ENCODE measurements at places on chromosomes 12 and 14. TPM values are rescaled to one million over a fixed set of nuclear protein-coding genes. Genes with fewer than 3 reads are reported as not detected.

TMEM253 gene
- polyA plus RNA-seq = 1.0 TPM

OR9K2 gene
- not detected for polyA plus RNA-seq

SIX1 gene
- polyA plus RNA-seq = 12.7 TPM

MYG1 gene
- 48.4 TPM for polyA plus RNA-seq

SMIM41 gene
- polyA plus RNA-seq = 0.49 TPM

DAO gene
- polyA plus RNA-seq = 0.87 TPM

POTEM gene
- polyA plus RNA-seq = not detected

ACYP1 gene
- polyA plus RNA-seq = 27.0 TPM

FIGNL2 gene
- 7.1 TPM for polyA plus RNA-seq

CLEC9A gene
- polyA plus RNA-seq = 0.25 TPM

PAH gene
- polyA plus RNA-seq = 84.2 TPM

OASL gene
- polyA plus RNA-seq = 0.08 TPM

LBHD2 gene
- polyA plus RNA-seq = not detected

KIF5A gene
- polyA plus RNA-seq = 0.59 TPM

LIN7A gene
- 18.3 TPM for polyA plus RNA-seq

CEBPE gene
- 0.11 TPM for polyA plus RNA-seq

HSPB8 gene
- polyA plus RNA-seq = 7.9 TPM

C14orf180 gene
- polyA plus RNA-seq = 0.14 TPM

SLC5A8 gene
- polyA plus RNA-seq = 36.6 TPM

CCDC196 gene
- not detected for polyA plus RNA-seq

P3H3 gene
- 37.5 TPM for polyA plus RNA-seq

OTX2 gene
- not detected for polyA plus RNA-seq

CATSPERB gene
- polyA plus RNA-seq = 0.16 TPM
